ENCODE measurements at places on chromosomes 1 and 21.

DNA sequence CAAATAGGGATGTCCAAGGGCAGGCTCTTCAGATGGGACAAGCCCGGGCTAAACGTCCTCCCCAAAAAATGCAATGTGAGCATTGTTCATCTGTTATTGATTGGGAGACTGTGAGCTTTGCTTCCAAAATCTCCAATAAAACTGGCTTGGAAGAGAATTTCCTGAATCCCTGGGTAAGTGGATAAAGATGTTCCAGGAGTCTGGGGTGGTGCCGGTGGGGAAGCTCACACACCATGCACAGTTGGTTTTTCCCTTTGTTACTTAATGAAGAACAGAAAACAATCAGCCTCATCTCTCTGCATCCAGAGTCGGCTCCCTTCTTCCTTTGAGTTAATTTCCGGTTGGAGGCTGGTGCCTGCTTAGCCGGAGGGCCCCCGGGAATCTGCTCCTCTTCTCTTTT is 72.1 kb upstream of the ZBTB40 start:
- DNase-seq: no peak

DNA sequence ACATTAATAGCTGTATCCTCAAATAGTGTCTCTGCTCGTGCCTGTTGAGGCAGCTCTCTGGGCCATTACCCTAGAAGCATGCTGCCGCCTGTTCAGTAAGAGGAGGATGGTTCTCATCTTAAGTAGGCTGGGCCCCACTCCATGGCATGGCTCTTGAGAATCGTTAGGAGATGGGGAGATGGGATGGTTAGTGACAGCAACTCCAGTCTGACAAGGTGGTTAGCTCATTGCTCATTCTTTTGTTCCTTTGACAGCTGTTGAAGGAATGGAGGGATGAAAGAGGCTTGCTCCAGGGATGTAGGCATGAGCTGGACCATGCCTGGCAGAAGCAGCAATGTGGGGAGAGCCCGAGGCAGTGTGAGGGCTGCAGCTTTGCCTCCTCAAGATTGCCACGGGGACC is 68.2 kb downstream of the MAP10 start:
- DNase-seq: no peak

DNA sequence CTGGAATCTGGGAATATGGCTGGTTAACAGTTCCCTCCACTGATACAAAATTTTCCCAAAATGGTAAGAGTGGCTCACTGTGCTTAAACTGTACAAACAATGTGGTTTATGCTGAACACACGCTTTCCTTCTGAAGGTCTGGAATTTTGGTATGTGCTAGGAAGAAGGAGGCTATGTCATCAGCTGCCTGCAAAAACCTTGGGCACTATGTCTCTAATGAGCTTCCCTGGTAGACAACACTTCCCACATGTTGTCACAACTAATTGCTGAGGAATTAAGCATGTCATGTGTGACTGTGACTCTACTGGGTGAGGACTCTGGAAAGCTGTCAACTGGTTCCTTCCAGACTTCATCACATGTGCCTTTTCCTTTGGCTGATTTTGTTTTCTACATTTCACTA is 29.2 kb downstream of the IPP start:
- no peak for DNase-seq

- DNase-seq: no peak
Observed at GRCh38 chr1:239516579-239516978, 130.2 kb downstream of the CHRM3 start.

GRCh38 chr1:232589812-232590743 is 39.9 kb downstream of the SIPA1L2 start:
- DNase-seq: peak; percentile 83

DNA sequence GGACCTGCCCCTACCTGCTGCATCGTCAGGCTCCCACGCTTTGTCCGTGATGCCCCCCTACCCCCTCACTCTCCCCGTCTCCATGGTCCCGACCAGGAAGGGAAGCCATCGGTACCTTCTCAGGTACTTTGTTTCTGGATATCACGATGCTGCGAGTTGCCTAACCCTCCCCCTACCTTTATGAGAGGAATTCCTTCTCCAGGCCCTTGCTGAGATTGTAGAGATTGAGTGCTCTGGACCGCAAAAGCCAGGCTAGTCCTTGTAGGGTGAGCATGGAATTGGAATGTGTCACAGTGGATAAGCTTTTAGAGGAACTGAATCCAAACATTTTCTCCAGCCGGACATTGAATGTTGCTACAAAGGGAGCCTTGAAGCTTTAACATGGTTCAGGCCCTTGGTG is 8.9 kb downstream of the SPATA46 start:
- DNase-seq: no peak

DNA sequence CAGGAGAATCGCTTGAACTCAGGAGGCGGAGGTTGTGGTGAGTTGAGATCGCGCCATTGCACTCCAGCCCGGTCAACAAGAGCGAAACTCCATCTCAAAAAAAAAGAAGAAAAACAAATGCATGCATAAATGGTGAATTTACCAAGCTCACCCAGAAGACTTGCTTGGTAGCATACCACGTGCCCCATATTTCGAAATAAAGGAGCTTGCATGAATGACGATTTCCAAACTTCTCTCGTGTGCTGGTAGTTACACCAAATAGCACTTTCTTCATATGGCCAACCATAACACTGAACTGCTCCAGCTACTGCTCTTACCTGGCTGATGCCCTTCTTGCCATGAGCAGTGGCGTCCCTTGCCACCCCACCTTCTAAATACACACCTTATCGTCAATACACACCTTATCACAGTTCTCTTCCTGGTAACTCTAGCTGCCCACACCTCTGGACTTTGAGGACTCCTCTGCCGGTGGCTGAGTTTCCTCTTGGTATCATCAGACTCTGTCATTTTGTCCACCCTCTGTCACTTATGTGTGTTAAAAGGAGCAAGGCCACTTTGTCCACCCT is 2.8 kb downstream of the DOP1B start:
- peak; percentile 95 for DNase-seq
